HFF-Myc (cell line): ENCODE measurements at places on chromosomes 5 and 9.

- DNase-seq: no peak
Observed at GRCh38 chr5:89560696-89561095, 677.7 kb upstream of the MEF2C start.

DNA sequence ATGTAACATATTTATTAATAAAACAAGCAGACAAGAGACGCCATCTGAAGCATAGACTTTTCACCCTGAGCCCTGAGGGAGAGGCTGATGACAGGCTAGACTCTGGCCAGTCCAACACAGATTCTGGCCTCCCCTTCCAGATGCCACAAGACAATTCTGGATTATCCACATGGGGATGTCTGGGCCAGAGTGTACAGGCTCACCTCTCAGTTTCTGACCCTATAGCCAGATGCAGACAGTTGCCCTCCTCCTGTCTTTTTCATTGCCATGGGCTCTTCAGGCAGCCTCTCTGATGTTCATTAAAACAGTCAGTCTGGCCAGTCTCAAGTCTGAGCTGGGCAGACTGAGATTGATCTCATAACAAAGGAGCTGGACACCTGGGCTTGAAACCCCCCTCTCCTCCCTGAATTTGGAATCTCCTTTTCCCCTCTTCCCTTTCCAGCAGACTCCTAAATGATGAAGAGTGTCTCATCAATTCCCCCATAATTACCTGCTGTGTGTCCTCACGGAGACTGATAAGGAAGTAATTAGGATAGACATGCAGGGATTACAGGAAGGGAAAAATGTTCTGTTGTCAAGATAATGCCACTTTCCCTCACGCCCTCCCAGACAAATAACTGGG is 89.6 kb downstream of the ASTN2 start:
- DNase-seq: no peak

- no peak for DNase-seq
Observed at GRCh38 chr9:115923410-115923809, 230.2 kb upstream of the PAPPA start.

- no peak for DNase-seq
Observed at GRCh38 chr9:121945849-121946248, 147.3 kb downstream of the TTLL11 start.
